Erythroblast (primary cell): ENCODE measurements at places on chromosomes 2 and 18.

GRCh38 chr2:157172866-157173578 is 84.5 kb upstream of the GALNT5 start:
- no peak for DNase-seq

- no peak for DNase-seq
These were observed 80.2 kb downstream of the ASAP2 start for GRCh38 chr2:9286554-9287399.

DNA sequence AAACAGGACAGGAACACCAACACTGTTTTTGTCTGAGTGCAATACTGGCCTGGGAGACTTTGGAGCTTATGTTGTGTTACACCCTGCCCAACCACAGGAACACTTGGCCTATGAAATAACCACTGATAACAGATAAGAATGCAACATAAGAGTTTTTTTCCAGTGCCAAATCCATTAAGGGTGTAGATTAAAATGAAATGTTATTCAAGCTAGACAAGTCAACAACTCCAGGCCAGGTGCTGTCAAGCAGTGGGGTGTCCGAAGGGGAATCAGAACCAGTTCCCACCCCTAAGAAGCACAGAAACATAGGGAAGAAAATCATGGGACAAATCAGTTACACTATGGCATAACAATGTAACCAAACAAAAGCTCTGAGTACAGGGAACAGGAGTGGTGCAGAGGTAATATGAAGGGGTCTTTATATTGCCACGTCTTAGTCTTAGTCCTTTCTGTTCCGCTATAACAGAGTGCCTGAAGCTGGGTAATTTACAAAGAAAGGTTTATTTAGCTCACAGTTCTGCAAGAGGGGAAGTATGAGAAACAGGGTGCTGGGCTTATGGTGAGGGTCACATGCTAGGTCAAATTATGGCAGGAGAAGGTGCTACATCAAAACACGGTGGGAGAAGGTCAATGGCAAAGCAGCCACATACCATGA is 3.8 kb downstream of the AFG3L2 start:
- peak; percentile 81 for DNase-seq

- no peak for DNase-seq
These were observed 45.5 kb upstream of the DNMT3A start for GRCh38 chr2:25386971-25387875.

GRCh38 chr2:235384624-235385023 is 109.2 kb upstream of the AGAP1 start:
- no peak for DNase-seq

- no peak for DNase-seq
These were observed 24.8 kb downstream of the TTC27 start for GRCh38 chr2:32652555-32653209.

- DNase-seq, result no peak
These were observed 482.3 kb downstream of the TNS1 start for GRCh38 chr2:217520356-217521010.

DNA sequence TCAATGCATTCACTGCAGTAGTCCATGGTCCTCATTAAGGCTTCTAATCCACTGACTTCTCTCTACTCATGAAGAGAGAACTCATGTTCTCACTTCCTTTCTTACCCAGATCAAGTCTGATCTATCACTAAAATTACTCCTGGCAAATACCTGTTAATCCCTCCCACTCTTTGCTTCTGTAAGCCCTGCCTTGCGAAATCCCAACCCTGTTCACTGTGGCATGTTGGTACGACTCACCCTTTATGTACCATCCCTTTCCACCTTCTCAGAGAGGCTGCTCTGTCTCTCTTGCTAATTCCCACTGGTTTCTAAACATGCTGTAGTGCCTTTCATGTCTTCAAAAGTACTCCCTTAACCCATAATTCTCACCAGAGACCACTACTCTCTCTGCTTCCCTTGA is 272.2 kb upstream of the ACVR2A start:
- no peak for DNase-seq

DNA sequence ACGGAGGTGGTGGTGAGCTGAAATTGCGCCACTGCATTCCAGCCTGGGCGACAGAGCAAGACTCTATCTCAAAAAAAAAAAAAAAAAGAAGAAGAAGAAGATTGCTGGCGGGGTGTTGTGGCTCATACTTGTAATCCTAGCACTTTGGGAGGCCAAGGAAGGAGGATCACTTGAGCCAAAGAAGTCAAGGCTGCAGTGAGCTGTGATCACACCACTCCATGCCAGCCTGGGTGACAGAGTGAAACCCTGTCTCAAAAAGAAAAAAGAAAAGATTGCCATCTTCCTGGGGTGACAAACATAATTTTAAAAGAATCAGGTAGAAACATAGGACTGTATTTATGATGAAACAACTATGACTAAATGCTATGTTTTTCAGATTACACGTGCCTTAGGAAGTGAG is 55.1 kb upstream of the EML4 start:
- DNase-seq, result no peak

GRCh38 chr18:63091671-63092364 is 227.8 kb downstream of the BCL2 start:
- DNase-seq, result peak; percentile 37

- DNase-seq, result no peak
These were observed 43.1 kb downstream of the MOGAT1 start for GRCh38 chr2:222714361-222715241.

DNA sequence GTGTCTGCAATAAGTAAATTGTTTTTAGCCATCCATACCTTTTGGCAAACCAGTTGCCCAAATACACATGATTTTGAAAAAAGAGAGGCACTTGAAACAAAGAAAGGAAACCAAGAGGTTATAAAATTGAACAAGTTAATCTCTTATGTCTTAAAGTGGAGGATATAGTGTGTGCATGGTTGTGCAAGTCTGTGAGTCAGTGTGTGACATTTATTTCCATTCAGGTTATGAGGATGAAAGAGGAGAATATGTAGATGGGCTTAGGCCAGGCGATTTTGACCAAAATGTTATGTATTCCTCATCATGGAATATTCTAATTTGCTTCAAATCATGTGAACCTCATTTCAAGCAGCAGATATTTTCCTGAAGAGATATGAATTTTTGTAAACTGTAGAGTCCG is 123.3 kb downstream of the SETBP1 start:
- DNase-seq, result no peak

- DNase-seq, result no peak
These were observed 347.6 kb upstream of the RAB12 start for GRCh38 chr18:8261651-8262091.

- DNase-seq, result peak; percentile 53
These were observed 879 bp upstream of the GALNT5 start for GRCh38 chr2:157256626-157257025.

- DNase-seq, result no peak
These were observed at the start of gene PDE1A for GRCh38 chr2:182426918-182427240. Gene PDE1A (minus strand): TSS chr2:182427036.

DNA sequence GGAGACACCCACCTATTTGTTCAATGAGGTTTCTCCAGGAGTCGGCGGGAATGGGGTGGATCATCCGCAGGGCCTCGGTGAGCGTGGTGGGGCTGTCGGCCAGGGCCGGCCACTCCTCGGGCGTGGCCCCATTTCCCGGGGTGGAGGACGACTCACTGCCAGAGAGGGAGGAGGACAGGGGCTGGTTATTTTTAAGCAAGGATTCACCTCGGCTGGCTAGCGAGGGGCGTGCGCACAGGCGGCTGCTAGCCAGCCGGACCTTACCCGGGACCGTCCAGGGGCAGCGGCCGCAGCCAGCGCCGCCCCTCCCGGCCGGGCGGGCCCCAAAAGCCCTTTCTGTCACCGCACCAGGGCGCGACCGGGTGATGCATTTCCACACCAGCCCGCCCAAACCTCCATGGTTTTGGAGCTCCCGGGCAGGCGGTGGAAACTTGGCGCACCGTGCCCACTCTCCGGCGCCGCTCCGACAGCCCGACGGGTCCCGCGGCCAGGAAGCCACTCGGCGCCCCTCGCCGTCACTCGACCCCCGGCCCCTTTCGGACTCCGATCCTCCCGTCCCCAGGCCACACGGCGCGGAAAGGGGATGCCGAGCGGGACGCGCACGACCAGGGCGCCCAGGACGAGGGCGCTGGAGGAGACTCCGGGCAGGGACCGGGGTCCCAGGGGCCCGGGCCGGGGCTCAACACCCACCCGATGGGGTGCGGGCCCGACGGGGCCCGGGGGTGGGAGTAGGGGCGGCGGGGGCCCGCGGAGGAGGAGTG is 57.1 kb downstream of the SNORC start:
- DNase-seq, result no peak

- DNase-seq, result no peak
These were observed 211.7 kb downstream of the CLIP4 start for GRCh38 chr2:29326926-29327325.

DNA sequence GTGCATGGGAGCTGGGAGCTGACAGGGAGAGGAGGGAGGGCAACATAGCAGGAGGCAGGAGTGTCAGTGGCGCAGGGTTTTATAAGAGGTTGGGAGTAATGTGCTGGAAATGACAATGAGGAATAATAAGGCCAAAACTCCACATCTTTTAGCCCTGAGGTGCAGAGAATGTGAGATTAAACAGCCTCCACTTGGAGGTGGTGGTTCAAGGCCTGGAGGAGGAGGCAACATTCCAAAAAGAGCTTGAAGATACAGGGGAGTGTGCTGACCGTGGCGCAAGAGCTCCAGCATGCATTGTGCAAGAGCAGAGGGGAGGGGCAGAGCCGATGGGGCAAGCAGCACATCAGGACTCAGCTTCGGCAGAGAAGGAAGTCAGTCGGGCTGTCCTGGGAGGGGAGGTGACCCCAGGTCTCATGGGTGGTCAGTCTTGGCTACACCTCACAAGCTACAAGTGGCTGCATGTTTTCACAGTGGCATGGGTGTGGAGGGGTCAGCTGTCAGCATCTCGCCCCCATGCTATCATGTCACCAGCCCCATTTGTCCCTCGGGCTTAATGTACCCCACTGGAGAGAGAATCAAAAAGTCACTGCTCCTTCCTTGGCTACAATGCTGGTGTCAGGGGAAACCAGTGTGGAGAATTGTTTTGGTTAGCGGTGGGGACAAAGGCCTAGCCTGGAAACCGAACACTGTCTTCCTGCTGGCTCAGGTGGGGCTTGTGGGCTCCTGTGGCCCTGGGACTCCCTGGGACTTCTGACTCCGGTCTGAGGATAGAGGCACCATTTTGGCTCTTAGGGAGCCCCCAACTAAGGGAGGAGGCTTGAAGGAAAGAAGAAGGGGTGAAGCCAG is 208.0 kb downstream of the ZFP36L2 start:
- no peak for DNase-seq

GRCh38 chr18:10231220-10231619 is 223.2 kb upstream of the APCDD1 start:
- DNase-seq, result no peak

DNA sequence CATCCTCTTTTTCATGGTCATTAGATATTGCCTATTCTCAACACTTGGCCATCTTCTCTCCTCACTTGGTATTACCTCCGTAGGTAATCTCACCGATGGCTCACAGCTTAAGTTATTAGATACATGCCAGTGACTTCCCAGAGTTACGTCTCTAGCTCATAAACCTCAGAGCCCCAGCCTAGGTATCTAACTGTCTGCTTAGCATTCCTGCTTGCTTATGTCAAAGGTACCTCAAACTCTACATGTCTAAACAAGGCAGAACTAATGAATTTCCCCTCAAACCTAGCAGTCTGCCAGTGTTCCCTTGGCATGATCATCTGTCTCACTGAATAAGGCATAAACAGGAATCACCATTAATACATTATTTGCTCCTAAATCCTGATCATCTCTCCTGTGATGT is 27.7 kb upstream of the ZNF638 start:
- no peak for DNase-seq

DNA sequence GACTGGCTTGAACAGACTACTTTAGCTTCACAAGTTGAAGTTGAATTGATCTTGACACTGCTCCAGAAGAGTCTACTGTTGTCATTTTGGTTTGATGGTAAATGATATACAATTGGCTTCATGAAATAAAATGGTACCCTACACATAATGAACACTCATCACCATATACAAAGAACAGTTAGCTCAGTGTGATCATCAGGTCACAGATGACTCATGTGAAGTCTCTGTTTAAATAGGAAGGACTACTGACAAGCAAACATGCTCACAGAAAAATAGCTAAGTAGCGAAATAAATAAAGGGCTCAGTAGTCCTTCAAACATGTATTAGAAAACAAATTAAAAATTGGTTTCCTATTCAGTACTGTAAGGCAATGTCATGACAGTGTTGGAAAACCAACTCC is 96.2 kb downstream of the MEIS1 start:
- no peak for DNase-seq

- no peak for DNase-seq
These were observed 49.0 kb downstream of the TAF1B start for GRCh38 chr2:9892236-9892635.

DNA sequence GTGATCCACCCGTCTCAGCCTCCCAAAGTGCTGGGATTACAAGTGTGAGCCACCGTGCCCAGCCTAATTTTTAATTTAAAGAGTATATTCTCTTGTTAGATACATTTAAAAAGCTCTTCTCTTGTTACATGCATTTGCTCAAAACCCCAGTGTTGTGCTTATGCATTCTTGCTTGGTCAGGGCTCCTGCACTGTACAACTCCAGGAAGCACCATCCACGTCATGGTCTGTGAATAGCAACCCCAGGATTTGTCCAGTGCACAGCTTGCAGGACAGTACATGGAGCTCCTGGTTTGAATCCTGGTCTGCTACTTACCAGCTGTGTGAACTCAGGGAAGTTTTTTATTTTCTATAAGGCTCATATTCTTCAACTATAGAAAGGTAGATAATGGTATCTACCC is 80.8 kb downstream of the MDH1 start:
- DNase-seq, result no peak

GRCh38 chr18:5066380-5066977 is 130.6 kb downstream of the AKAIN1 start:
- peak; percentile 50 for DNase-seq

GRCh38 chr18:63551769-63552168 is 9.6 kb downstream of the SERPINB12 start:
- DNase-seq, result no peak

DNA sequence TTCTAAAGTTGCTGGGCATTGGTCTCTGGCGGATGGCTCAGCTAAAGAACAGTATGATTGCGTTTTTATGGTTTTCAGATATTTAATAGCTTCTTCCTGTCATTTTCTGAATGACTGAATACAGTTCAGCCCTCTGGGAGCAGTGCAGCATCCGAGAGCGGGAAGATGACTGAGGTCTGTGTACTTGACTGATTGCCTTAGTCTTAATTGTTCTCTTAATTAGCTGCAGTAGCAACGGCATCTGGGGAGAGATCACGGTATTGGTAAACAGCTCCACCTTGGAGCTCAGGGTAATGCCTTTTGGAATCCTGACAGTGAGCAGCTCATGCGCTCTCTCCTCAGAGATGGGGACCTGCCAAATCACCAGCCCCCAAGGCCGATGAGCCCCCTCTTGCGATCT is 481.4 kb upstream of the SPRED2 start:
- DNase-seq, result no peak

- DNase-seq, result no peak
These were observed 258.3 kb downstream of the LPIN1 start for GRCh38 chr2:12004713-12005112.

DNA sequence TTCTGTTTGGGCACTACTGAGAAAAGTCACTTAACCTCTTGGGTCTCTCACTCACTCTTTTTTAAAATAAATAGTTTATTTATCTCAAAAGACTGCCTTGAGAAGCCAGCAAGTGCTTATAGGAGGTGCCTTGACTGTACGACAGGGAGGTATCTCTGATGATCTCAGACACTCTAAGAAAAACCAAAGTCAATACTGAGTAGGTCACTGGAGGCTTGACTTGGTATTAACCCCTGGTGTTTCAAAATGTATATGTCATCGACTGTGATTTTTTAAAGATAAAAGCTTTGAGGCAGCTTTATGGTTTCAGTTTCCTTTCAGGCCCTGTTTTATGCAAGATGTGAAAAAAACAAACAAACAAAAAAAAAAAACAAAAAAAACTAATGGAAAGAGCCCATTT is 33.7 kb downstream of the MREG start:
- DNase-seq, result peak; percentile 30

GRCh38 chr2:168432100-168432499 is 24.0 kb upstream of the CERS6 start:
- DNase-seq, result no peak

- no peak for DNase-seq
These were observed 266.0 kb downstream of the MYCN start for GRCh38 chr2:16206191-16206944.
